ENCODE measurements at places on chromosomes 6 and 20.

GRCh38 chr6:45495429-45496084 is 117.8 kb upstream of the SUPT3H start:
- no peak for DNase-seq

GRCh38 chr6:170255426-170256125 is 35.3 kb downstream of the DLL1 start:
- DNase-seq = no peak

DNA sequence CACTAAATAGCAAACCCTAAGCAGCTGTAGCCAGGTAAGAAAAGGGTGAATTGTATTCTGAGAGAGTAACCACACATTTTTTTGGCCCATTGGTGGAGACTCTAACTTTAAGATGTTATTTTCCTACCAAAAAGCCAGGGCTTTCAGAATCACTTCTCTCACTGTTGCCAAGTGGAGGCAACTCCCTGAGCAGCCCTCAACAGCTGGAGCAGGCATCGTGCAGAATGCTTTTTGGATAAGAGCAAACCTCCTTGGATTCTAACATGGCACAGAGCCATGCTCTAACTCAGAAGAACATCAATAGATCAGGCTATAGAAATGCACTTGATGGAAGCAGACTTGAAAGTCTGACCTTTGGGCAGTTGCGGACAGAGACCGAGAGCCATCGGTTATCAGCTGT is 722.2 kb upstream of the CHD6 start:
- DNase-seq = no peak

- DNase-seq = no peak
These were observed 95.4 kb upstream of the RIN2 start for GRCh38 chr20:19662637-19662995.

DNA sequence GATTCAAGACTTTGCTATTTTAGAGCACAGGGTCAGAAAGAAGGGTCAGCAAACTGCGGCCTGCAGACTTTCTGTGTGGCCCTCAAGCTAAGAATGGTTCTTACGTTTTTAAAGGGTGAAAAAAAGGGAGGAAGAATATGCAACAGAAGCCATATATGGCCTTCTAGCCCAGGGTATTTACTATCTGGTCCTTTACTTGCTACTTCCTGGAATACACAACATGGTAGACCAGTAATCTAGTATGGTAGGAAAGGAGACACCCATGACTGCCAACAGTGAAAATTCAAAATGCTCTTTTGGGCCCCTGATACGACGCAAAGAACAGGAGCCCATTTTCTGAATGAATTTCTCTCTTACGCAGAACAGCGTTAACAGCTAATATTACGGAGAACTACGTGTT is 60.4 kb upstream of the EMILIN3 start:
- no peak for DNase-seq

DNA sequence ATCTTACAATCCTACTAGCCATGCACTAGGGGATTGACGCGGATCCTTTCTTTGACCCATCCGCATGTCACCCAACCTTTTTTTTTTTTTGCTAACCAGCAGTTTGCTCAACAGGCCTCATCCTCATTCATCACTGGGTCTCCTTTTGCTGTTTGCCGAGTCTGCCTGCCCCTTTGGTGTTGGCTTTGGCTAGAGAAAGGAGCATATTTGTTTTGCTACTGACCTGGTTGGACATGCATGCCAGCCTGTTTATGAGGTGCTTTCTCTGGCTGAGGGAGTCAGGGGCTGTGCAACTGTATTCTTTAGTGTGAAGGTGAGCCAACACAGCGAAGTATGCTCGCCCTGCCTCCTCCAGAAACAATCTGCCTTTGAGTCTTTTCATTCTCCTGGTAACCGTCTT is 40.2 kb downstream of the E2F3 start:
- DNase-seq = no peak

GRCh38 chr6:110329714-110330436 is 28.3 kb downstream of the METTL24 start:
- peak; percentile 4 for DNase-seq

GRCh38 chr20:46182276-46183200 is 64.4 kb downstream of the CD40 start:
- no peak for DNase-seq

DNA sequence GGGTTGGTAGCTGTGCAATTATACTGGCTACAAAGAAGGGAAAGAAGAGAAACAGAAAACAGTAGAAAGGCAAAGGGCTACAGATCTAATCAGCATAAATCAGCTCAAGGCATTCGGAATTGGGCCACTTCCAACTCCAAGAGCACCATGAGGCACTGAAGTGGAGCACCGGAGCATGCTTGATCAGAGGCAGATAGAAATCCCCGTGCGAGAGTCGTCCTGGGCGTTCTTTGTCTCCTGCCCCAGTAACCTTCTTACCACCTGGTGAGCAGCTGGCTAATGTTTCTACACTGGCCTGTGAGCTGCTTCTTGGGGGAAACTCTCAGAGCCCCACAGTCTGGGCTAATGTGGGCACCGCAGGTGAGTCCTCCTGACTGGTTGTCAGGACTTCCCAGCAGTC is 16.7 kb downstream of the NEDD9 start:
- peak; percentile 63 for DNase-seq

- no peak for DNase-seq
These were observed 142.4 kb upstream of the C6orf118 start for GRCh38 chr6:165451838-165452237.

DNA sequence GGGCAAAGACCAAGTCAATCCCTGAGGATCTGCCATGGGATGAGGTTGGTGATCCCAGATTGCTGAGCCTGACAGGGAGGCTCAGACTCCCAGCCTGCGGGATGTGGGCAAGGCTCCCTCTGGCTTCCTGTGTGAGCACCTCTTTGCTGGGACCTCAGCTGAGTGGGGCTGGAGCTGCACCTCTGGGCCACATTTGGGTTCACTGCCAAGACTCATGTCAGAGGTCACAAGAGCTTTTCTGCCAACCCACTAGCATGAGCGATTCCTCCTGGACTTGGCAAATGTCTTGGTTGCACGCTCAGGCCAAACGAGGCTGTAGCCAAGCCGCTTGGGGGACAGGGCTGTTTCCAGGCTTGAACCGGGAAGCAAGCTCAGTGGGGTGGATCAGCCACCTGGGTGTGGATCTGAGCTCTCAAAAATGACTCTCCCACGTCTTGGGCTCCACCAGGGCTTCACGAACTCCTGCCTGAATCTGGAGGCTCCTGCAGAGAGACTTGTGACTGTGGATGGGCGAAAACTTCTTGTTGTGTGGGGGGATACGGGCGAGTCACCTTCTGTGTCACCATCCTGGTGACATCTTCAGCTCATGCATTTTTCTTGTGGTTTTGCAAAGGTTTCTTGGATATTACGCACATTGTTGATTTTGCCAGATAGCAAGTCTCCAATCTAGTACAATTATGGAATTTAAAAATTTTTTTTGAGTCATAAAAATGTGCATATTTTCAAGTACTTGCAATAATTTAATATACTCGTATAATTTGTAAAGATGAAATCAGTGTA is 359.5 kb downstream of the CDH4 start:
- DNase-seq = no peak

GRCh38 chr6:53432318-53433161 is 83.8 kb upstream of the ELOVL5 start:
- DNase-seq = no peak

DNA sequence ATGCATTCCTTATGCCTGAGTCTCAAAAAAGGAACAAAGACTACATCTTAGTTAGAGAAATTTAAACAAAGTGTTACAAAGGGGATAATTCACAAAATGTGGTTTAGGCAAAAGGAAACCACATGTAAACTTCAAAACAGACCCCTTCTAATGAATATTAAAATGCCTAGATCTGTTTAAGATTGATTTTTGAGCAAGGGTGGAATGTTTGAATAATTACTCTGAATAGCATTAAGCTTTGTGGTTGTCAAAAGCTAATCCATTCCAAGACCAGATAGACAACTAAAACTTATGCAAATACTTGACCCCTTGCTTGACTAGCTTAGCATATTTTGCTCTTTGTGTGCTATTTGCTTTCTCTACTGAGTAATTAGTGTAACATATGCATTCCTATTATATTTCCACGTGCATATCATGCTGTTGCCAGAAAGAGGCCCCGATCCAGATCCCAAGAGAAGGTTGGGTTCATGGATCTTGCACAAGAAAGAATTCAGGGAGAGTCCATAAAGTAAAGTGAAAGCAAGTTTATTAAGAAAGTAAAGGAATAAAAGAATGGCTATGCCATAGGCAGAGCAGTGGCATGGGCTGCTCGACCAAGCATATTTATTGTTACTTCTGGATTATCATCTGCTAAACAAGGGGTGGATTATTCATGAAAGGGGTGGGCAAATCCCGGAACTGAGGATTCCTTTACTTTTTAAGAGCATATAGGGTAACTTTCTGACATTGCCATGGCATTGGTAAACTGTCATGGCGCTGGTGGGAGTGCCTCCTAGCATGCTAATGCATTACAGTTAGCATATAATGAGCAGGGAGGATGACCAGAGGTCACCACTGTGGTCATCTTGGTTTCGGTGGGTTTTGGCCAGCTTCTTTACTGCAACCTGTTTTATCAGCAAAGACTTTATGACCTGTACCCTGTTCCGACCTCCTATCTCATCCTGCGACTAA is 1193.4 kb upstream of the EYS start:
- DNase-seq = no peak

- DNase-seq = no peak
These were observed 422.5 kb upstream of the MARCKS start for GRCh38 chr6:113434641-113435040.

DNA sequence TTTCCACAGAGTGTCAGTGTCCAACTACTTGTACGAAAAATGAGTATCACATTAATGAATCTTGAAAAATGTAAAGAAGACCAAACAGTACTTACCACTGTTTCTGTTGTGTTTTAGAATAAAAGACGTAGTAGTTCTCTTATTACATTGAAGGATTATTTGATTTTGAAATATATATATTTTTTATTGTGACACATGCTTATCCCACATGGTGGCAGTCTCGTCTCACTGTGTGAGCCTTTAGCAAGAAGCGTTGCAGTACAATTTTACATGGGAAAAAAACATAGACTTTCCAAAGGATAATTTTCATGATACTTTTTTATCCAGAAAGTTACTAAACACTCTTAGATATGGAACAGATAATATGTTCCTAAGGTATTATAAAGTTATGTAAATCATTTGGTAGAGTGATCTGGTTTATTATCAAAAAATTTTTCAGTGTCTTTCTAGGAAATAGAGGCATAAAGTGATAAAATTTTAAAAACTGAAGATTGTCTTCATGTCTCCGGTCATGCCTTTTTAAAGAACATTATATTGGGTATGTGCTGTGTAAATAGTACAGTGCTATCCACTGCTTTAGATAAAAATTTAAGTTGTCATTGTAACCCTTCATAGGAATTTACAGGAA is 117.5 kb upstream of the SAMD5 start:
- DNase-seq = peak; percentile 52

DNA sequence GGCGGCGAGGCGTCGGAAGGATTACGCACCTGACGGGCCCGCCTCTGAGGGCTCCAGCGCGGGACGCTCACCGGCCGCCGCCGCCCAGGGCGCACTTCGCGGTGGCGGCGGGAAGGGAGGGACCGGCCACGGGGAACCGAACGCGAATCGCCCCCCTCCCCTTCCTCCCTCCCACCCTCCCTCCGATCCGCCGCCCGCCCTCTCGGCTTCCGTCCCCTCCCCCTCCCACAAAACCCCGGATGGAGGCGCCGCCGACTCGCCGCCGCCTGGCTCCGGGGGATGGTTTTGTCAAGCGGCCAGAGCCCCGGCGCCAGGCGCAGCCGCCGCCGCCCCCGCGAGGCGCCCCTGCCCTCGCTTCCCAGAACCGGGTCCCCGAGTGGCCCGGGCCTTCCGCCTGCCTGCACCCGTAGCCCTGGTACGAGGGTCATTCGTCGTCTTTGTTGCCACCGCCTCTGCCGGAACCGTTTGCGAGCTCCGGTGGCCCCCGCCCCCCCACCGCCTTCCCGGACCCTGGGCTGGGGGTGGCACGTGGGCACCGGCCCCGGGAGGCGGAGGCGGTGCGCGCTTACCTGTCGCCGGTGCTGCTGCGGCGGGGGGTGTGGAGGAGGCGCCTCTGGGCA is 398 bp downstream of the ZBTB2 start:
- peak; percentile 77 for DNase-seq

GRCh38 chr6:157770946-157771345 is 52.1 kb upstream of the SNX9 start:
- DNase-seq = no peak

DNA sequence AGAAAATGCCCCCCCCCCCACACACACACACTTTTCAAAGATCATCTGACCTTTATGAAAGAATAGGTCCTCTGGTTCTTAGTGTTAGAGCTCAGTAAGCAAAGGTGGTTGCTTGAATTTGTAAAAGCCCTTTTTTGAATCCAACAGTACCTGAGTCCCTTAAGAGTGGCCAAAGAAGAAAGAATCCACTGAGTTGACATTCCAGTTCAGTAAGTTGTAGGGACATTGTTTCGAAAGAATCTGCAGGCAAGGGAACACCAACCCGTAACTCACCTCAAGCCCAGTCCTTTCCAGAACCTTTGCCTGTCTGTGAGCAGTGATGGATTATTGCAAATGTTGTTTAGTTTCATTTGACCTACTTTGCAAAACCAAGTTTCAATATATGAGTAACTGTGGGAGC is 64.2 kb upstream of the MAP3K4 start:
- no peak for DNase-seq

- DNase-seq = no peak
These were observed 190.8 kb downstream of the GMDS start for GRCh38 chr6:2054516-2055067.

- DNase-seq = peak; percentile 92
These were observed 592 bp upstream of the CDYL start for GRCh38 chr6:4775494-4776130.

DNA sequence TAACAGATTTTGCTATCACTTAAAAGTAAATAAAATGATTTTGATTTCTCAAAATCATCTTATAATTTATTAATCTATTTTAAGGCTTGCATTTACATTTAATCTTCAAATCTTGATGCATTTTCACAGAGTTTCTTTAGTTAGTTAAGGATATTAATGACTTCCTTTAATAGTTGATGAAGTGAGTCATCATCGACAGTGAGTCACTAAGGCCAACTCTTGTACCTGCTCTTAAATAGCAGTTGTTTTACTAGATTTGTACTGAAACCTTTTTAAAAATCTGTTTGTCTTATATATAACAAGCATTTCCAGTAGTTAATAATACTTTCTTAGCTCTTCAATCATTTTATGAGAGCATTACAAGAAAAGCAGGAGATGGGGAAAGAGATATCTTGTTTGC is 191.7 kb downstream of the ESR1 start:
- no peak for DNase-seq

GRCh38 chr20:39909447-39909846 is 779.6 kb downstream of the MAFB start:
- DNase-seq = peak; percentile 37
